Nephron progenitor cell (in vitro differentiated cells): ENCODE measurements at places on chromosomes 7 and 10.

DNA sequence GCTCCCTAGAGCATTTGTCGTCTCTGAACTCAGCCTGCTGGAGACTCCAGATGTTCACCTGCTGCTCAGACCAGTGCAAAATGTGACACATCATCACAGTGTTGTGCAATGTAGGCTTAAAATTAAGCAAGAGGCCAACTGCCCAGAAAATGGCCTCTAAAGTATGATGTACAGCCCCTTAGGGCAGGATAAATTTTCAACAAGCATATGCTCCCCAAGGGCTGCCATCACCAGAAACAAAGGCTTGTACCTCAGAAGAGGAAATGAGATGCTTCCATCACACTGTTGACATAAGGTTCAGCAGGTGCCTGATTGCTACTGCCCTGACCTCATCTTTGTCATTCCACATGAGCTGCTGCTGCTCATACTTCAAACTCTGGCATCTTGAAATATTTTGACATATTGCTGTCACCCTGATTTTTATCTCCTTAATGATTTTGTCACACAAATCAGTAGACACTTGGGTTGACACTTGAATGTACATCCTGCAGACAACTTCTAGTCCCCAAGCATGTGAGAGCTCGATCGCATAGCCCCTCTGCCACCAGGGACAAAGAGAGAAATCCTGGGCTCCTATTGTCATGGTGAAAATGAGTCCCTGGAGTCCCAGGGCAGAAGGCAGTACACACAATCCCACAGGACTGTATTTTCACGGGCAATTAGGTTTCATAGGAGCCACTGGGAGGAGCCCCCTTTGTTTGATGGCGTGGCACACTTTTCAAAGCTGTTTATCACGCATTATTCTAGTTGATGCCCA, 219.7 kb upstream of the STK17A start:
- DNase-seq = no peak

DNA sequence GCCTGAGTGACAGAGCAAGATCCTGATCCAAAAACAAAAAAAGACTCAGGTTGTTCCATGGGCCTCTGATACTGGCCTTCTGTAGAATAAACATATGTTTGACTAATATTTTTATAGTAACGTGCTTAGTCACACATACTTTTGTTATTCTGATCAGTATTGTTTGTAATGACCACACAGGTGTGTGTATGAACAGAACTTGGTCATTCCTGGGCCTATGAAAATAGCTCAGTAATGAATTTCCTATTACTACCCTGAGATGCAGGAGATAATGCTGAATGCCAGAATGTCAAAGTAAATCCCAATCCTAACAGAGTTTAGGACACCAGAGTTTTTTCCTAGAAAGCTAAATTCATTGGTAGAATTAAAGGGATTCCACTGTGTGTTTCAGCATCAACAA, 108.7 kb downstream of the DOCK4 start:
- no peak for DNase-seq

- DNase-seq = no peak
Measured at GRCh38 chr7:16212032-16212431, 209.3 kb downstream of the CRPPA start.

DNA sequence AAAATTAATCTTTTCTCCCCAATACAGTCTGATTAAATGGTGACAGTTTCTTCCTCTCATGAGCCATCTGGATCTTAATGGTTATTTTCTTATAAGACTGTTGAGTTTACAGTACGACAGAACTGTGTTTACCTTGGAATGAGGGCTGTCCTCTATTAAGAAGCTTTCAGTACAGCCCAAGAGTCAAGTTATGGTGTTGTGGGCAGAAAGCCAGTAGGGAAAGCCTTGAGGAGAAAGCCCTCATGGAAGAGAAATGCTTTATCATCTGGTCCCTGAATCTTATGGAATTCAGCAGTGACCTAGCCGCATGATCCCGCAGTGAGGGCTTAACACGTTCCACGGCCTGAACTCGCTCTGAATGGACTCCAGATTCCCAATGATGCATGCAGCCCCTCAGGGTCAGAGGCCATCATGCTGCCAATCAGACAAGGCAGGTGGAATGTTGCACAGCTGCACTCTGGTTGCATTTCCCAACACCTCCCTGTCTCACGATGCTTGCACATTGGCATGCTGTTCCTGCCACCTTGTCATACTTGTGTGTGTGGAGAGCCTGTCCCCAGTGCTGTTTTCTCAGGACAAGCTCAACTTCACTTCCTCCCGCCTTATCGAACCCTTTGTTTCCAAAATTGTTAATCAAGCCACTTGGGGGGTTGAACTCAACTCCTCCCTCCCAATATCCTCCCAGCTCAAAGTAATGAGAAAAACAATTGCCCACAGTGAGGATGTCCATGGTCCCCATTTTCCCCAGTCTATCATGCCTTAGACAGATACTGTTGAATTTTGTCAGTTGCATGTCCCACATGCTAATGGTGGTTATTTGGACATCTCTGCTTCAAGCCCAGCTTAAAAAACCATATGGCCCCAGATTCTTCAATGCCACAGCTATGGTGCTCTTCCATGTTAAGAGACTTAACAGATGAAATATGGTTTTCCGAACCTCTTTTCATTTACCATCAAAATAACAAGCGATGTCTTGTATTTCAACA, 211.1 kb upstream of the TCF7L2 start:
- DNase-seq = no peak

DNA sequence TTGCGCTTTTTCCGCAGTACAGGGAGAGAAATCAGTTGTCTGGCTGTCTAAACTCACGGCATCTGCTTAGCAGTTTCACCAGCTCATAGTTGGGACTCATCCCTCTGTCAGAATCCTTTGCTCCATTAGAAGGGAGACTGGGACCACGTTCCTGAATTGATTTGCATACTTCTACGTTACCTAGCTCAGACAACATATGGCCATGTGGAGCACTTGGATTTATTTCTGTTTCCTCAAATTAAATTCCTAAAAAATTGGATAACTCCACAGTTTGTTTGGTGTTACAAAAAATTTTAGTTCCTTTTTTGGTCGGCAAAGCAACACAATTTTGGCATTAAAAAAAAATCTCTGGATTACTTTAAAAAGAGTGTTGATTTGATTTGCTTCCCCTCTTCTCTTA, 614.0 kb downstream of the AUTS2 start:
- DNase-seq = no peak

- DNase-seq = no peak
Measured at GRCh38 chr7:42550706-42551470, 313.9 kb upstream of the GLI3 start.

DNA sequence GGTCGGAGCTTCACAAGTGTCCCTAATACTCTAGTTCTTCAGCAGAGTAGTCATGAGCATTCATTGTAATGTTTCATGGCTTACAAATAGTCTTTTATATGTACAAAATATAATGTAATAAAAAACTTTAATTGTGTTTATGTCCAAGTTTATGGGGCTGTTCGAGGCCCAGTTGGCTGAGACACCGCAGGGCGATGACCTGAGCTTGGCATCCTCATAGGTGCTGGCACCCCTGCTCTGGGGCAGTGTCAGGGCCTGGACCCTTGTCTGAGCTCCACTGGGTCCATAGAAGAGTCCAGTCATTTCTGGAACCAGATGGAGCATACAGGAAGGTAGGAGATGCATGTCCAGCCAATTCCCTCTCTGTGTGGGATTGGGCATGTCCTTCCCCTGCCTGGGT, 12.9 kb upstream of the ZMIZ1 start:
- DNase-seq = no peak

GRCh38 chr10:110686949-110687348, 42.8 kb downstream of the RBM20 start:
- DNase-seq = no peak

- peak; percentile 6 for DNase-seq
Measured at GRCh38 chr10:85043207-85043606, 714.8 kb downstream of the CCSER2 start.

- no peak for DNase-seq
Measured at GRCh38 chr7:91812388-91812787, 68.1 kb downstream of the MTERF1 start.

GRCh38 chr10:26455567-26456315, 17.6 kb downstream of the APBB1IP start:
- DNase-seq = no peak

GRCh38 chr10:46524472-46525176, 31.8 kb downstream of the GPRIN2 start:
- DNase-seq = peak; percentile 33

DNA sequence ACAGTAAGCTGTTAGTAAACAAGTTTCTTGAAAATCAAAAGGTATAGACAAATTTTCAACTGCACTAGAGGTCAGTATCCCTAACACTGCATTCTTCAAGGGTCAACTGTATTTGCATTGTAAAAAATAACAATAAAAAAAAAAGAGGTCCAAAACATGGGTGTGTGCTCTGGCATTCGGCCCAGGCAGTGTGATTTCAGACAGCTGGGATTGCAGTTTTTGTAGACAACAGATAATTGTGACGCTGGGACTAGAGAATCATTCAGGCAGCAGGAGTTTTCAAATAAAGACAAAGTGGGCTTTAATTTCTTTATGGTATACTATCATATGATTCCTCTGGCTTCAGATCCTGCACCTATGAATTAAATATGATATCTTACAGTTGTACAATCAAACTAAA, 543.2 kb upstream of the SEMA3D start:
- DNase-seq = no peak

- peak; percentile 14 for DNase-seq
Measured at GRCh38 chr7:95478272-95479037, 7.3 kb upstream of the ASB4 start.

- no peak for DNase-seq
Measured at GRCh38 chr7:28239823-28240204, 59.2 kb upstream of the JAZF1 start.

DNA sequence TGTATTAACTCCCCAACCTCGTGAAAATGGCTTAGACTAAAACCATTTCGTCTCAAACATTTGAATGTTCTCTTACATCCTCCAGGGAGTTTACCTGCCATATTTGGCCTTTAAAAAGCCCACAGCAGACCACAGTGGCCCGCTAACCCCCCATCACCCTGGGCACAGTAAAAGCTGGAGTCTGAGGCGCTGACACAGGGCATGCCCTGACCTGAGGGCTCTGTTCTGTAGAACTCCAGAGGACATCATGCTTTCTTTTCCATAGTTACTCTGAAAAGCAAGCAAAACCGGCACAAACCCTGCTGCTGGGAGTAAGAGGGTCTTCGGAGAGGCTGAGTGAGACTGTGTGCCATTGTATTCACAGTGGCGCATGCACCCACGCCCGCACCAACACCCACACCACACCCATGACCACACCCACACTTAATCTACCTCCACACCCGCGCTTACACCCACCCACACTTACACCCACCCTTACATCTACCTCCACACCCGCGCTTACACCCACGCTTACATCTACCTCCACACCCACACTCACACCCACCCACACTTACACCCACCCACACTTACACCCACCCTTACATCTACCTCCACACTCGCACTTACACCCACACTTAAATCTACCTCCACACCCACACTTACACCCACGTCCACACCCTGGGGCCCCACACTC, 32.1 kb downstream of the LRRC27 start:
- no peak for DNase-seq

DNA sequence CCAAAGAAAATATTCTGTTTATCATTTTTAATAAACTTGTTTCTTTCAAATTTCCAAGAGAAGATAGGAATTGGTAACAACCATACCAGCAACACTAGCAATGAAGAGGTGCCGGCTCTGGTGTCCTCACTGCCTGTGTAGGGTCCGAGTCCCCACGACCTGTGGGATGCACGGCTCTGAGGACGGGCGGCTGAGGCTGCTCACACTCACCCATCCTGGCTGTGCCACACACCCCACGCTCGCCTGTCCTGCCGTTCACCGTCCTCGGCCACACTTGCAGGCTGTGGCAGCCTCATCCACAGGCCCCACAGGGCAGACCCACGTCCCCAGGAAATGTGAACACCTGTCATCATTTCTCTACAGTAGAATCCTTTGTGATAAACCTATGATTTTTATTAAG, 48.2 kb upstream of the DPYSL4 start:
- no peak for DNase-seq

- DNase-seq = peak; percentile 82
Measured at GRCh38 chr10:133379152-133379800, at the start of gene PAOX. Gene PAOX, plus strand, starts transcription at chr10:133379262. Its CDS starts 55 bp downstream, at chr10:133379317.

GRCh38 chr7:45244981-45245380, 87.4 kb downstream of the RAMP3 start:
- DNase-seq = no peak

DNA sequence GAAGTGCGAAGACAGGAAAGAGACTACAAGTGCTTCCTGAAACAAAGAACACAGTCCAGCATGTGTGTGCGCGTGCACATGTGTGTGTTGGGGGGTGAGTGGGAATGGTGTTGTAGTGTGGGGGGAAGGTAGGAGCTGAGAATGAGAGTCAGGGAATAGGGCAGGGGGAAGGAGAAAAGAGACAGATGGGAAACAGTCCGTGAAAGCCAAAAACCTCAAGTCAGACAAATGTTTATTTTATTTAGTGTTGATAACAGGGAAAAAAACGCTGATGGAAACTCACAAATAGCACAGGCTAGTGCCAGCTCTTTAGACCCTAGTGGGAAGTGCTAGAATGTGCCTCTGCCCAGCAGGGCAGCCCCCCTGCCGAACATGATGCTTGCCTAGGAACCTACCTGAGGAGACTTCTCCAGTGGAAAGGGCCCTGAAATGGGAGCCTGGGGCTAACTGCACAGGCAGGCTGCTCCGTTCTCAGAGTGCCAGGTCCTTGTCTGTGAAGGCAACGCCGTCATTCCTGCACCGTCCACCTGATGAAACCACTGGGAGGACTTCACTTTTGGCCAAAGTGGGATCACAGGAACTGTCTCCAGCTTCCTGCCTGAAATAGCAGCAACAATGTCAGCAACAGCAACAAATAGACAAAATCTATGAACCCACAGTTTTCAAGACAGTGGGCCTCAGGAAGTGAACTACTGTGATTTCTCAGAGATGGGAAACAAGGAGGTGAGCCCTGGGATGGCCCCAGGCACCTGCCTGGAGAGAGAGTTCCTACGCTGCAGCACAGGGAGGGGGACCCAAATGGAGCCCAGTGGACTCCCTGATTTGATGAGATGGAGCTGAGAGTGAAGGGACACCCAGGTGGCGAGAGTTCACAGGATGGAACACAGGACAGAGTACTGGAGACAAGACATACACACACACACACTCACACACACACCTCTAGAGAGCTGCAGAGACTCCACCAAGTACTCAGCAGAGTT, 379.7 kb downstream of the RPS24 start:
- no peak for DNase-seq

DNA sequence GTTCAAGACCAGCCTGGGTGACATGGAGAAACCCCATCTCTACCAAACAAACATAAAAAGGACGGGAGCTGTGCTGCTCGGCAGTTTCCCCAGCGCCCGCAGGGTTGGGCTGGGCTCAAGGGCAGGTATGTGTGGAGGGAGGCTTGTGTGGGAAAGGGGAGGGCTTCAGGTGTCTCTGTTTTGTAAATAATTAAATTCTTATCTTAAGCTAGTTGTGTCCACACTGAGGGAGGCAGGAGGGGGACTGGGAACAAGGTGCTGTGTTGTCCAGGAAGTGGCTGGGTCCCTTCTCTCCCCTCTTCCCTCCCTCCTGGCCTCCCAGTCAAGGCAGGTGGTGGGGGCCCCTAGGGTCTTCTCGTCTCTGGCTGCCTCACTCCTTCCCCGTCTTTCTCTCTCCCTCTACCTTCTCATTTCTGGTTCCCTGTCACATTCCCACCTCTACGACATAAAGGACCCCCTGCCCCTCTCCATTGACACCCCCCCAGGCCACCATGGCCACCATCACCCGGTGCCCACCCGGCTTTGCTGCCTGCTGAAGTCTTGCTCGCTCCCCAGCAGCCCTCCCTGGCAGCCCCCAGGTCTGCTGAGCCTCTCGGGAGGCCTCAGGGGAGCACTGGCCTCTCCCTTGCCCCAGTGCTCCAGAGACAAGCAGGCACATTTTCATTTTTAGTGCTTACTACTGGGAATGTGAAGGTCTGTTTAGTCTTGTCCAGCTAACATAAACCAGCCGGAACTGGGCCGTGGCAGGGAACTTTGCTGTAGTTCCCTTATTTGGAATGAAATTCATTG, 19.3 kb downstream of the NEURL1 start:
- DNase-seq = no peak
